ENCODE measurements at places on chromosomes 13 and 19.

- DNase-seq, result no peak
Observed at GRCh38 chr19:54427586-54427985, 12.3 kb downstream of the TTYH1 start.

GRCh38 chr13:28204043-28204442, 65.7 kb downstream of the PAN3 start:
- DNase-seq, result no peak

DNA sequence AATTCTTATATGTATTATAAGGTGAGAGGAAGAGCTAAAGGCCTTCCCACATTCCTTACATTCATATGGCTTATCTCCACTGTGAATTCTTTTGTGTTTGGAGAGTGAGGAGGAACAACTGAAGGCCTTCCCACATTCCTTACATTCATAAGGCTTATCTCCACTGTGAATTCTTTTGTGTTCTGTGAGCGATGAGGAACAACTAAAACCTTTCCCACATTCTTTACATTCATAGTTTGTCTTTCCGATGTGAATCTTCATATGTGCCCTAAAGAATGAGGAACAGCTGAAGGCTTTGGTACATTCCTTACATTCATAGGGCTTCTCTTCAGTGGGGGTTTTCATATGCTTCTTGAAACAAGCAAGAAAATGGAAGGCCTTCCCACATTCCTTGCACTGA, 13.3 kb downstream of the ZNF699 start:
- no peak for DNase-seq

- DNase-seq, result no peak
Observed at GRCh38 chr13:21287331-21287907, 111.0 kb downstream of the MRPL57 start.

DNA sequence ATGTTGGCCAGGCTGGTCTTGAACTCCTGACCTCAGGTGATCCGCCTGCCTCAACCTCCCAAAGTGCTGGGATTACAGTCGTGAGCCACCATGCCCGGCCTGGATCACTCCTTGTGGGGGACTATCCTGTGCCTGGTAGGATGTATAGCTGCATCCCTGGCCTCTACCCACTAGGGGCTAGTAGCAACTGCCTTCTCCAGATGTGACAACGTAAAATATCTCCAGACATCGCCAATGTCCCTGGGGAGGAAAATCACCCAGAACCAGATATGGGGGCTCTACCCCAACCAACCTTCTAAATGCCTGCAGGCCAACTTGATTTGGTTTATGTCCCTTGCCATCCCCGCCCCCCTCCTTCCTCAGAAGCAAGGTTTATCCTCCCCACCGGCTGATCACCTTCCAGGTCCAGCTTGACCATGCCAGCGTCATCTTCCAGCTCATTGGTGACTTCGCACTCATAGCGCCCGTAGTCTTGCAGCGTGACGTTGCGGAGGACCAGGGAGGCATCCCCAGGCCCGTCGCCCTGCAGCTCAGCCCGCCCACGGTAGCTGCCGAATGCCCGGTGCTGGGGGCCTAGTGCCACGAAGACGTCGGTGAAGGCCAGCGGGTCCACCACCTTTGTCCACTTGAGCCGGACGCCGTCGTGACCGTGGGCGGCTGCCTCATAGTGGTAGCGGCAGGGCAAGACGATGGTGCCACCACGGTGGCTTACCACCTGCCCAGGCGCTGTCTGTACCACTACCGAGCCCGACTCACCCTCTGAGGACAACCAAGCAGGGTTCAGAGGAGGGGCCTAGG, 12.5 kb downstream of the TM6SF2 start:
- no peak for DNase-seq

- no peak for DNase-seq
Observed at GRCh38 chr19:34732612-34733211, 1.3 kb upstream of the ZNF181 start.

DNA sequence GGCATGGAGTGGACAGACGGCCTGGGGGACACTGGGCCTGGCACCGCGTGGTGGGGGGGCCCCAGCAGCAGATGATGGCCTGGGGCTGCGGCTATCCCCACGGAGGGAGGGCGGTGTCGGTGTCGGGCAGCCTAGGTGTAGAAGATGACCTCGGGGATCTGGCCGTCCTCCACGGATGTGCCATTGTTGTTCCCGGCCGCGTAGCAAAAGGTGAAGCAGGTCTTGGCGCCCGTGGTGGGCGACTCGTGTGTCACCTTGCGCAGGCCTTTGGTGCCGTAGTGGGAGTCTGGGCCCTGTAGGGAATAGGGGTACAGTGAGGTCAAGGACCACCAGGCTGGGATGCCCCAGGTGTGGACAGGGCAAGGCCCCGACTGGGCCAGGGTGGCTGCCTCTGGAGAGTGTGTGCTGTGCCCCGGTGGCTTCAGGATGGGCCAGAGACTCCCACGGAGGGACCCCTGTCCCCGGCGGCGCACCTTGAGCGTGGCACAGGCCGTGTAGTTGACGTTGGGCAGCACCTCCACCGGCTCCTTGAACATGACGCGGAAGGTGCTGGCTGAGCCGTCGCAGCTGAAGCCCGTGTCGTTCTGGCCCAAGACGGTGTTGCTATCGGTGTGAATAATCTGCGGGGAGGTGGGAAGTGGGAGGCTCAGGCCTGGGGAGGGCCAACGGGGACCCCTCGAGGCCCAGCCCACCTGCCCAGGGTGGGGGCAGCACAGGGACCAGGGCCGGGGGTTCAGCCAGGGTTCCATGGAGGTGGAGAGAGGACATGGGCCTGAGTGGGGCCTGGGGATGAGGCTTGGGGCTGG, 29.0 kb downstream of the BTBD2 start:
- no peak for DNase-seq

DNA sequence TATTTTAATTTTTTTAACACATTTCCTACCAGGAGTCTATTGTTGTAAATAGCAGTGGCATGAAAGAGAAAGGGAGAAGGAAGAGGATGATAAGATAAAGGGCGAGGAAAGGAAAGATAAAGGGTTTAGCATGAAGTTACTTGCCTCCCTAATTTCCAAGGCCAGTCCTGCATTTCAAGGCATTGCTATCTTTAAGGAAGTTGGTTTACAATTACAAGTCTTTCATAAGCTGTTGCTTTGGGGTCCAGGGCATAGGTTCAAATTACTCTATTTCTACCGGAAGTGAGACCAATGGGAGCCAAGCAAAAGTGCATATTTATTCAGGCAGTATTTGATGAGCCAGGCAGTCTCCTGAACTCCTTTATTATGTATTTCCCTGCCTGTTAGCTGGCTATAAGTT, 27.7 kb upstream of the UBL3 start:
- DNase-seq, result no peak

GRCh38 chr19:13036366-13036976, 41.2 kb downstream of the NFIX start:
- no peak for DNase-seq

- no peak for DNase-seq
Observed at GRCh38 chr13:76864259-76864658, 21.9 kb downstream of the KCTD12 start.

- DNase-seq, result no peak
Observed at GRCh38 chr19:49110567-49110966, 3.6 kb upstream of the LIN7B start.

DNA sequence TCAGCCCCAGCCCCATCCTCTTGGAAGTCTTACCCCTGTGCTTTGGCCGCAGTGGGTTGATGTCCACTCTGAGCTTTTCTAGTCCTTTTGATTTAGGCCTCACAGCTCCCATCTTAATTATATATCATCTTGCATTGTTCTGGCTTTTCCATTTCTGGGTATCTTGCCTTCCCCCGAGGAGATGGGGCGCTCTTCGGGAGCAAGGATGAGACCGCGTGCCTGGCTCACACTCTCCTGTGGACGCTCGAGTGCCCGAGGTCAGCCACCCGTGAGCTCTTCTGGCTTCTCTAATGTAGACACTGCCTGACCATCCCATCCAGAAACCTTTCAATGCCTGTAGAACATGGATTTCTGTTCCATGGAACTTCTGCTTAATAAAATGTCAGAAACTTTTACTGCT, 53.5 kb upstream of the GPR183 start:
- no peak for DNase-seq

DNA sequence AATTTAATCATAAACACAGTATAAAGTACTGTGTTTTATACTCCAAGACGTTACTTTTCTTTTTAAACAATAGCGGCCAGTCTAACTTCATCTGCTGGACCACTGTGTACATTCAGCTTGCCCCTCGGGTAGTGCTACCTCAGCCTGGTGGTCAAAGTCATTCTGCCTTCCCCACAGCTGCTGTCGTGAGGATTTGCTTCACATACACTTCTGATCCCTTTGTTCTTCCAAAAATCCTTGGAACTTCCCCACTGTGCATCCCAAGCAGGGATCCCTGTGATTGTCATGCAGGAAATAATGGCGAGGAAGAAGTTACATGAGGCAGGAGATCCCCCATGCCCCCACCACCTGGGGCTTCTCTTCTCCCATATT, 234.9 kb upstream of the STARD13 start:
- no peak for DNase-seq

DNA sequence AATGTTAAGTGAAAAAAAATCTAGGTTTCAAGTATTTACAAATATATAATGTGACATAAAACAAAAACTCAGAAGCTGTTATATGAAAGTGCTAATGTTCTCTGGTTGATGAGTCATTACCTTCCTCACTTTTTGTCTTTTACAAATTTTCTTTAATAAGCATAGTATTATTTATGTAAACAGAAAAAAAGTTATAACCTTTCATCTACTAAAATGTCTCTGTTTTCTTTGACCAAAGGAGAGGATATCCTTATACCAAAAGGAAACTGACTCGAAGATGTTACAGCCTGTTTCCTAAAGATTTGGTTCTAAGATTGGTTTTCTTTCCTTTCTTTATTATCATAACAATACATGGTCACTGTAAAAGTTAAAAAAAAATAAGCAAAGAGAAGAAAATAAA, 38.0 kb downstream of the RCBTB2 start:
- DNase-seq, result no peak

DNA sequence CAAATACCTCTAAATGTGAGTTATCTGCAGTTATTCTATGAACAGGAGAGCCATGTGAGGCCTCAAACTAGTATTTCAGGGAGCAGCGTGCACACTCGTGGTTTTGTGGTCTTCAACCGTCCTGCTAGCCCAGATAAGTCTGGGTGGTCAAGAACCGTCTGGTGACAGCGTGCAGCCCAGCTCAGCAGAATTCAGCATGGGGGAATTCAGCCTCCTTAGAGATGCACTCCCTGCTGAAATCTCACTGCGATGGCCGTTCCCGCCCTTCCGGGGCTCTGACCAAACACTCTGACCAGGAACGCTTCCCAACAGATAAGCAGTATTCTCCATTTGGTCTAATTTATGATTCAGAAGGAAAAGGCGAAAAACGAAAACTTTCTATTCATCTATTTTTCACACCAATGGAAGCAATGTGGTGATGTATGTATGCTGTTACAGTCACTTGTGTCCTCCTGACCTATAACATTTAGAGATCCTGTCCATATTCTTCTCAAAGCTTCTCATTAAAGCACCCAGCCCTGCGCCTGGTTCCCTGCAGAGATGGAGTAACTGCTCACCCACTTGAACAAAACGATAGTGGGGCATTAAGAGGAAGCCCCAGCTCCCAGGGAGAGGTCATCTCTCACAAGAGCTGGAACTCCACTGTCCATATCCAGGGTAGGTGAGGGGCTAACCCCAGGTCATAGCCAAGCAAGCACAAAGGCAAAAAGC, 2.9 kb downstream of the ANKRD27 start:
- no peak for DNase-seq

GRCh38 chr13:39044536-39044935, 6.3 kb downstream of the NHLRC3 start:
- DNase-seq, result no peak

DNA sequence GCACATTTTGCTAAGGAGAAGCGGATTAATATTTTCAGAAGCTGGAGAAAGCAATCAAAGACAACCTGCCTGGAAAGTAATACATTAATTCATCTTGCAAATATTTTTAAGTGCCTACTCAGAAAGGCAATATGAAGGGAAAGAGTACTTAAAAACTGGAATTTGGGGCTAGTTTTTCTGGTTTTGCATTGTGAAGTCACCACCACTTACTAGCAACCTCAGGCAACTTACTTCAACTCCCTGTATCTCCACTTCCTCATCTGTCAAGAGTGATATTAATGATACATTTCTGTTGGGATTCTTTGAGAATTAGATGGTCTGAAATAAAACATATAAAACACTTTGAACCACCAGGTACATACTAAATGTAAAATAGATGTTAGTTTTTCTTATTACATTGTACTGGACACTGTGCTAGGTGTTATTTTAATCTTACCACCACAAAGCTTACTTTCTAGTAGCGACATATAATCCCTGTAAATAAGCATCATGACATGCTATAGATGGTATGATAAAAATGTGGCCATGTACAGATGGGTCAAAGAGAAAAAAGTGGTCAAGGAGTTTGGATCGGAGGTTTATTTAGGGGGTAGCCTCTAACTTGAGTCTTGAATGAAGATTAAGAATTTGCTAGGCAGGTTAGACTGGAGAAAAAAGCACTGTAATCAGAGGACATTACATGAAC, 101.2 kb downstream of the SPRY2 start:
- DNase-seq, result no peak

GRCh38 chr13:58126496-58126895, 495.0 kb downstream of the PCDH17 start:
- no peak for DNase-seq

DNA sequence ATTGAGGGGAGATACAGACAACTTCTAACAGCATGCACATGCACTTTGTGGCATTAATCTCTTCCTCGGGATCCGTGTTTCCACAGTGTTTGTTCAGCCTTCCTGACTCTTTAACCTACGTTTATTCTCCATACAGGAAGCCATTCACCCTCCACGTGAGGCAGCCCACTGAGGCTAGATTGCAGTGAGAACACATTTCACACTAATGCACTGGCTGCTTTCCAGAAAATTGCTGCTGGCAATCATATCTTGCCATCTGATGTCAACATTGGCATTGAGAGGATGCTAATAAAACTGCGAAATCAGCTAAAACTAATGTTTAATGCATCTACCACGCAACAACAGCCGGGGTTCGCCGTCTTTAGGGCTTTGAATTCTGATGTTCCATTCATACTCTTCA, 30.0 kb downstream of the DCLK1 start:
- no peak for DNase-seq

DNA sequence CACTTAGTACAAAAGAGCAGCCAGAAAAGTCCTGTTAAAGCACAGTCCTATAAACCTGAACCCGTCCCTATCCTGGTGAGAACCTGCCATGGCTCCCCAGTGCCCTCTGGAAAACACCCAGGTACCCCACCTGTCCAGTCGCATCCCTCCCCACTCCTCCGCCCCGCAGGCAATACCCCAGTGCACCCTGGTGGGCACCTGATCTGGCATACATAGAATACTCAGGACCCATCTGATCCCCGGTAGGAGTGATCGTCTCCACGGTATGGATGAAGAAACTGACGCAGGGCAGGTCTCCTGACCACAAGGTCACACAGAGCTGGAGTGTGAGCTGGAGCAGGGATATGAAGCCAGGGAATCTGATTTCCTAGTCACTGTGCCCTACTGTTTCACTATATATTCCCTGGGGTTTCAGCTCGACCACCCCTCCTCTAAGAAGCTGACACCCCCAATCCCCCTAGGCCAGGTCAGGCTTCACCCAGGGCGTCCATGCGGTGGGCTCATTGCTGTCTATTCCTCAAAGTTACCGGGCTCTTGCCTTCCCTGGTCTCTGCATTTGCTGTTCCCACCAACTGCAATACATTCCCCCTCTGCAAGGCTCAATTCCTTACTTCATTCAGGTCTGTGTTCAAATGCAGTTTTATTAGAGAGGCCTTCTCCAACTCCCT, 12.6 kb downstream of the FBXO46 start:
- DNase-seq, result no peak
